ENCODE measurements at places on chromosomes 16 and 17. TPM values are rescaled to one million over a fixed set of nuclear protein-coding genes. Genes with fewer than 3 reads are reported as not detected.

DNA sequence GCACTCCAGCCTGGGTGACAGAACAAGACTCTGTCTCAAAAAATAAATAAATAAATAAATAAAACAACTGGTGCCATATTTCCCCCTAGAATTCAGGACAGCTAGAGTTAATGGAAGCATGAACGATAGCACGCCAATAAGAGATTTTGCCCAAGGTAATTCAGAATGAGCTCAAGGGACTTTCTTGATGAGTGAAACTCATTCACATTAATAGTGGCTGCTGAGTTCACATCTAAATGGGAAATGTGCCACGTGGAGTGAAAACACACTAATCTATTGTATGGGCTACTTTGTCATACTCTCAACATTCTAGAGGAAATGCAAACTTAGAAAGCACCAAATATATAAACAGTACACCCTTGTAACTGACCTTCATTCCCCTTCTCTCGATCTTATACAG lies 47.4 kb upstream of the PSMD7 start:
- no peak for DNase-seq

DNA sequence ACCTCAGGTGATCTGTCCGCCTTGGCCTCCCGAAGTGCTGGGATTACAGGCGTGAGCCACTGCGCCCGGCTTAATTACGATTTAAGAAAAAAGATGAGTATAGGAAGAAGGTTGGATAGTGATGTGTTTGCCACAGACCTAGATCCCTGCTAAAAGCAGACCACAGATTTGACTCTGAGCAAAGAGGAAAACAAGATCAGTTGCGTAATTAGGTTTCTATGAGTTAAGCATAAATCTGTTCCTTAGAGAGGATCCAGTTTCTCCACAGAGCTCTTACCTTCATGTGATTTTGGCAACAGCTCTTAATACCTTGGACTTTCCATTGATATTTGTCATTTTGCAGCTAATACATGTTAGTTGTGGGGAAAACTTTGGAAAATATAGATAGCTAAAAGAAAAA lies 31.1 kb downstream of the CDH1 start:
- DNase-seq, result no peak

DNA sequence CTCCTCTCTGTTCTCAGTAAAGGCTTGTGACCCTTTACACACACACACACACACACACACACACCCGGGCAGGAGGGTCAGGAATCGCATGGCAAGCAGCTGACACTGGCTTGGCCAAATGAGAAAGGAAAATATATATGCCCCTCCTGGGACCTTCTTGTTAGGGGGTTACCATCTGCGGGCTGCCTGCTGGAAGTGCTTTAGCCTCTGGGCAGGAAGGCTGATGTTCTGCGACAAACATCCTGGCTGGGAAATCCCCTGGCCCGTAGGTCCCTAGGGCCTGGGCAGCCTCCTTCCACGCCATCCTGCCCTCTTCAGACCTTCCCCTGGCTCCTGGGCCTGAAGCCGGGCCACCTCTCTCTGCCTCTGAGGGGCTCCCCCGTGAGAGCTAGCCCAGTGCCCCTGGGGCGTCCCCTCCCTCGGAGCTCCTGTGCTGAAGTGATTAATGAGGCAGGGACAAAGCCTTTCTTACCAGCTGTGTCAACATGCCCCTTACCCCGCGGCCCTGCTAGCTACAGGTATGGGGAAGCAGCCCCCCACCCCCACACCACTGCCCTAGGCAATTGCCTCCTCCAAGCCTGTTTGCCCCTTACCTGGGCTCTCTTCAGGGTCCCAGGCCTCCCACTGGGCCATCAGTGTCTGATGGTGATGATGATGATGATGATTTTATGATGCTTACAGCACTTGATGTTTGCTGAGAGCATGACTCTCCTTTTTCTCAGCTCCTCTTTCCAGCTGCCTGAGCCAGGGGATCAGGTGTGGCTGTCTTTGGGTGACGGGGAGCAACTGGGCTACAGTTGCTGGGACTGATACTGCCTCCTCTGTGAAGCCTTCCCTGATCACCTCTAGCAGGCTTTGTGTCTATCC lies 32.8 kb upstream of the ETV4 start:
- DNase-seq, result no peak

GRCh38 chr16:12295395-12295794 lies 318.9 kb downstream of the SNX29 start:
- no peak for DNase-seq

DNA sequence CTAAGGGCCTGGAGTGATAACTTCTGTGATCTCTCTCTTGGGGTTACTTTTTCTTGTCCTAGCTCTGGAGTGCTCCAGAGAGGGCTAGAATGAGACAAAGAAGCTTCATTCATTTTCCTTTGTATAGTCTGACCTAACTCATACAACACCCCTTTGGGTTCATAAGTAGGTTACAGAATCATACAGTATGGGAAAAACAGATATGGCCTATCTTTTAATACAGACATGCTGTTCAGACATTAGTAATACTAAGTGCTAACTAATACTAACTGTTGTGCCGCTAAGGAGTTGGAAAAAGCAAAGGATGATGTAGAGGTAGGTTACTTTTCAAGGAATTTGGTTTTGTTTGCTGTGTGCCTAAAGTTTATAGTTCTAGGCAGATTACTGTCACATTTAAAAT lies 84.7 kb downstream of the NLK start:
- no peak for DNase-seq

- DNase-seq, result no peak
Observed at GRCh38 chr16:12646490-12647274, 157.0 kb downstream of the CPPED1 start.

- peak; percentile 53 for DNase-seq
Observed at GRCh38 chr16:10992797-10993196, 48.4 kb downstream of the CLEC16A start.

The LPO gene
- 0.07 TPM for total RNA-seq

- DNase-seq, result no peak
Observed at GRCh38 chr16:11088074-11088730, 143.8 kb downstream of the CLEC16A start.

- no peak for DNase-seq
Observed at GRCh38 chr17:8488901-8489300, 53.2 kb downstream of the NDEL1 start.

GRCh38 chr16:87374313-87374712 lies 9.3 kb downstream of the FBXO31 start:
- DNase-seq, result no peak

The SPATA22 gene
- total RNA-seq, result not detected

- no peak for DNase-seq
Observed at GRCh38 chr17:17975436-17975835, 2.8 kb downstream of the DRC3 start.

DNA sequence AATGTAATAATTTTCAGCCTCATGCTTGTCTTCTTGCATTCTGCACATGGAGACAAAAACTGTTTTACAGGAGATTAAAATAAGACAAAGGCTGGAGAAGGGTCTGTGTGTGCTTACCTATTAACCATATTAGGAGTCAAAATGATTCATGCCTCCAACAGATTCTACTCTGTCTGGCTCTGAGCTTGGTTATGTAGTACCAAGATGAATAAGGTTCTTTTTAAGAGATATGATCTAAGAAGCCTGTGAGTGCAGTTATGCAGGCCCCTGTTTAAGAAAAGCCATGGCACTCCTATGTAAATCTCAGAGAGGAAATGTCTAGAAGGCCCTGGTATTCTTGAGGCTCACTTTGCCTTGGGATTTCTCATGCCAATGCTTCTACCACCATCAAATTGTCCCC lies 486.6 kb upstream of the CDH11 start:
- DNase-seq, result no peak

The TMEM114 gene
- not detected for total RNA-seq

GRCh38 chr16:84043486-84044117 lies 1.0 kb upstream of the SLC38A8 start:
- no peak for DNase-seq

DNA sequence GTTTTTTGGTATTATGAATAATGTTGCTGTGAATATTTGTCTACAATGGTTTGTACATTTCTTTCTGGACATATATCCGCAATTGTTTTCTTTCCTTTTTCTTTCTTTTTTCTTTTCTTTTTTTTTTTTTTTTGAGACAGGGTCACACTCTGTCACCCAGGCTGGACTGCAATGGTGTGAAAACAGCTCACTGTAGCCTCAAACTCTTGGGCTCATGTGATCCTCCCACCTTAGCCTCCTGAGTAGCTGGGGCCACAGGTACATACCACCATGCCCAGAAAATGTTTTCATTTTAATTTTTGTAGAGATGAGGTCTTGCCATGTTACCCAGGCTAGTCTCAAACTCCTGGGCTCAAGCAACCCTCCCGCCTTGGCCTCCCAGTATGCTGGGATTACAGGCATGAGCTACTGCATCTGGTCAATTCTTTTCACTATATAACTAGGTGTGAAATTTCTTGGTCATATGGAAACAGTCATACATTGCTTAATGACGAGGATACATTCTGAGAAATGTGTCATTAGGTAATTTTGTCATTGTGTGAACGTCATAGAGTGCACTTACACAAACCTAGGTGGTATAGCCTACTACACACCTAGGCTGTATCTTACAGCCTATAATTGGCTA lies 15.2 kb downstream of the IL21R start:
- no peak for DNase-seq

The TPSG1 gene
- not detected for total RNA-seq

GRCh38 chr17:12618557-12618956 lies 47.1 kb upstream of the MYOCD start:
- DNase-seq, result no peak

GRCh38 chr16:8776129-8776584 lies 21.3 kb downstream of the TMEM186 start:
- DNase-seq, result no peak

The CCDC144A gene
- total RNA-seq, result 0.05 TPM

The HYDIN gene
- total RNA-seq, result 0.62 TPM

DNA sequence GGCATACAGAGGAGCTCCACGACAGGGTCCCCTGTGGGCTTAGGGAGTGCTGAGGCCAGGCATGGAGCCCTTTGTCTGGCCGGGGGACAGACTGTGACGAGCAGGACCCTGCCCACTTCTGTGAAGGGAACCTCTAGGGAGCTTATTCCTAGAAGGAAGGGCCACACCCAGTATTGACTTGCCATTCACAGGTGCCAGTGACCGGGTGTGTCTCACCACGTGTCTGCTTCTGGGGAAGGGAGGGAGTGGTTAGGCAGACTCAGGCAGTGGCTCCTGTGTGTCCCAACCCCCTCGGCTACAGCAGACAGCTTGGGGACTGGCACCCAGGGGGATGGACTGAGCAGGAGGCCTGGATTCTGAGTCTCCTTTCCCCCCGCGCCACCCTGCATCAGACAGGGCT lies 57.2 kb downstream of the SOCS1 start:
- DNase-seq, result peak; percentile 7

- DNase-seq, result no peak
Observed at GRCh38 chr17:5133311-5133710, 17.5 kb downstream of the USP6 start.

Measured in NCI-H460 (cell line).